ENCODE measurements at places on chromosomes 5 and 9. TPM values are rescaled to one million over a fixed set of nuclear protein-coding genes. Genes with fewer than 3 reads are reported as not detected.

Gene OR1J2
- not detected for total RNA-seq

Gene SPAAR
- total RNA-seq = not detected

DNA sequence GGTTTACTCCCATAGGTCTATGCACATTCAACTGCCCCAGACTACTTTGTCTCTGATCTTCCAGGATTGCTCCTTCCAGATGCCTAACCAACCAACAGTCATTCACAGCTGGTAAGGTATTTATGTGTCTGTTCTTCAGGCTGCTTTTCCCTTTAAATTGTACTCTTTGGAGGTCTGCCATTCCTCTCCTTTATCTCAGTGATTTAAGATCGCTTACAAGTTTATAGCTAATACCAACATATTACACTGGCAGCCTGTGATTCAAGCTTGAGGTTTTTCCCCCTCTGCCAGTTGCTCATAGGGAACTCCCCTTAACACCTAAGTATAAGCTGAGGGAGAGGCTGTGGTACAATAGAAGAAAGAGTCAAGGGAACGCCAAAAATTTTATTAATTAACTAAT is 711.7 kb upstream of the EDIL3 start:
- no peak for DNase-seq

GRCh38 chr9:76269789-76270188 is 124.4 kb downstream of the RFK start:
- DNase-seq = peak; percentile 91

Measured in bronchial epithelial cell (primary cell).